ENCODE measurements at places on chromosomes 6 and 20.
A peak's percentile ranks its signal among the peaks of the same experiment; 100 is the strongest.

GRCh38 chr6:10617008-10617696 is 77.3 kb downstream of the C6orf52 start:
- no peak for DNase-seq

- no peak for DNase-seq
Measured at GRCh38 chr6:97067045-97067444, 142.5 kb downstream of the KLHL32 start.

- no peak for DNase-seq
Measured at GRCh38 chr6:100230115-100230952, 234.4 kb downstream of the SIM1 start.

GRCh38 chr6:72322771-72323170 is 299.1 kb upstream of the KCNQ5 start:
- DNase-seq: no peak

GRCh38 chr6:98471444-98471843 is 362.9 kb upstream of the POU3F2 start:
- DNase-seq: no peak

- DNase-seq: no peak
Measured at GRCh38 chr6:147564556-147564955, 56.1 kb downstream of the SAMD5 start.

DNA sequence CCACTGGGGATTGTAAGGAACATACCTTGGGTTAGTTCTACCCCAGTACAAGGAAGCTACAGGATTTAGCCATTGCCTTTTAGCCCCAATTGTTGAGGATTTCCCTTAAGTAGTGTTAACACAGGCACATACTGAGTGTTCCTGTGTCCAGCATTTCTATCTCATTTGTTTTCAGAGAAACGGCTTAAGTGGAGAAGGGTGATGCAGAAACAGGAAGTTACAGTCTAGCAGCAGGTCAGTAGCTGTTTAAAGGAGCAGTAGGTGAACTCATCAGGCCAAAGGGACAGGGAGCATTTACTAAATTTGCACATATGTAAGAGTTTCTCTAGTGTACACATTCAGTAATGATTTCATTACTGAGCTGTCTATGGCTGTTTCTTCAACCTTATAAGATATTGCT is 644.2 kb upstream of the GJE1 start:
- DNase-seq: no peak

DNA sequence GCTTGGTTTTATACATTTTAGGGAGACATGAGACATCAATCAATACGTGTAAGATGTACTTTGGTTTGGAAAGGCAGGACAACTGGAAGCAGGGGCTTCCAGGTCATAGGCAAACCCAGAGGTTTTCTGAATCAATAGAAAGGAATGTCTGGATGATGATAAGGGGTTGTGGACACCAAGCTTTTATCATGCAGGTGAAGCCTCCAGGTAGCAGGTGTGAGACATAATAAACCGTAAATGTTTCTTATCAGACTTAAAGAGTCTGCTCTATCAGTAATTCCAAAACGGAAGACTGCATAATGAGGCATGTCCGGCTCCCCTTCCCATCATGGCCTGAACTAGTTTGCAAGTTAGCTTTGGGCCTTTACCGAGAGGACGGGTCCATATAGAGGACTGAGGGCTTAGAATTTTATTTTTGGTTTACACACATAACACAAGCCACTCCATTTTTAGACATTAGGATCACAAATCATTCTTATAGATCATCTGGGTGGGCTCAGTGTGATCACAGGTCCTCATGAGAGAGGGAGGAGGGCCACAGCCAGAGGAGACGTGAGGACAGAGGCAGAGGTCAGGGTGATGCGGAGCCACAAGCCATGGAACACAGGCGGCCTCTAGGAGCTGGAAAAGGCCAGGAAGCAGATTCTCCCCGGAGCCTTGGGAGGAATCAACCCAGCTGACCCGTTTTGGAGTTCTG is 10.7 kb upstream of the SERPINB9 start:
- no peak for DNase-seq

DNA sequence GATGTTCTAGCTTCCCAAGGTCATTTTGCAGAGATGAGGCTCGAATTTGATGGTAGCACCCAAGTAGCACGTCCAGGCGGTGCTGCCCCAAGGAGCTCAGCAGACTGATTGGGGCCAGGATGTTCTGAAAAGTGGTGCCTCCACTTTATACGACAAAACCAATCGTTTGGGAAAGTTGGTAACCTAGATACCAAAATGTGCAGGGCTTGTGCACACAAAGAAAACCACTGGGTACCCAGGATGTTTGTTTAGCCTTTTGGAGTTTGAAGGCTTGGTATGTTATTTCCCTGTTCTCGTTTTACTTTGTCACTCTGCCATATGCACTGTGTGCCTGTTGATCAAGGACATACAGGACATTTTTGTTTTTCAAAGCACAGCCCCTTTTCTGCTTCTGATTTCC is 40.7 kb upstream of the PBOV1 start:
- no peak for DNase-seq

DNA sequence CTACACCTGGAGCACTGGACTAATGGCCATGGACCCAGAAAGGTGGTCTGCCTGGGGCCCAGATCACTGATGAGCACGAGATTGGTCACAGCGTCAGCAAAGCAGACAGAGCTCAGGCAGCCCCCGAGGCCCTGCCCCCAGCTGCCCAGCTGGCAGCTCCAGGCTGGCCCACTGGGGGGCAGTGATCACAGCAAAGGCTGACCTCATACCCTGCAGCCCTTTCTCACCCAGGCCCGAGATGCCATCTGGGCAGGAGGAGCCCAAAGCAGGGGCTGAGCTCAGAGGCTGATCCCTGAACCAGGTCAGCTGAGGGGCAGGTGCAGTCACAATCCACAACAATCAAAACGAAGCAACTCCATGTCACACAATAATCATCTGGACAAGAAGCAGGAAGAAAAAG is 4.1 kb downstream of the MAP1LC3A start:
- DNase-seq: no peak

- DNase-seq: no peak
Measured at GRCh38 chr6:15414235-15414612, 168.4 kb downstream of the JARID2 start.

GRCh38 chr6:161279677-161280415 is 6.0 kb upstream of the AGPAT4 start:
- DNase-seq: no peak

DNA sequence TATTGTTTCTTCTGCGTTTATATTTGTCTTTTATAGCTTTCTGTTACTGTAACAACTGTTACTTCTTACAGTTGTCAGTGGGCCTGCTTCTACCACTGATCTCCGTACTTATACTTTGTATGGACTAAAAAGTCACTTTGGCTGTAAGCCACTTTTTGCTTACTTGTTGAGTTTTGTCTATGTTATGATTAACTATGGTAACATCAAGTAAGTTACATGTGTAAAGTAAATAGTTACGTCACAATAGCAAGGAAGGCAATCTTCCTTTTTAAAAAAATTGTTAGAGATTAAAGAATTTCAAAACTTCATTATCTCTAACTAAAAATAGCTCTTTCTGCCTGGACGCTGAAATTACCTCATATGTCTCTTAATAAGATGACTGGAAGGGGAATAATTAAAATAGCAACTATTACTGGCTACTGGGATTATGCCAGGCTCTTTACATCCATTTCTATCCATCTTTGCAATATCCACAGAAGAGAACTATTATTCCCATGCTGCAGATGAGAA is 10.9 kb downstream of the TFB1M start:
- no peak for DNase-seq

DNA sequence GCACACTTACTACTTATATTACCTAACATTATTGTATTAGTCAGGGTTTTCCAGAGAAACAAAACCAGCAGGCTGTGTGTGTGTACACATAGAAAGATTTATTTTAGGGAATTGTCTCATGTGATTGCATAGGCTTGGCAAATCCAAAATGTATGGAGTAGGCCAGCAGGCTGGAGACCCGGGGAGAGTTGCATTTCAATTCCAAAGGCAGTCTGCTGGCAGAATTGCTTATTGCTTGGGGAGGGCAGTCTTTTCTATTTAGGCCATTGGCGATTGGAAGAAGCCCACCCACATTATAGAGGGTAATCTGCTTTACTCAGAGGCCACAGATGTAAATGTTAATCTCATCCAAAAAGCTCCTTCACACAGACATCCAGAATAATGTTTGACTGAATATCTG is 157.0 kb downstream of the ADGRG6 start:
- DNase-seq: no peak

DNA sequence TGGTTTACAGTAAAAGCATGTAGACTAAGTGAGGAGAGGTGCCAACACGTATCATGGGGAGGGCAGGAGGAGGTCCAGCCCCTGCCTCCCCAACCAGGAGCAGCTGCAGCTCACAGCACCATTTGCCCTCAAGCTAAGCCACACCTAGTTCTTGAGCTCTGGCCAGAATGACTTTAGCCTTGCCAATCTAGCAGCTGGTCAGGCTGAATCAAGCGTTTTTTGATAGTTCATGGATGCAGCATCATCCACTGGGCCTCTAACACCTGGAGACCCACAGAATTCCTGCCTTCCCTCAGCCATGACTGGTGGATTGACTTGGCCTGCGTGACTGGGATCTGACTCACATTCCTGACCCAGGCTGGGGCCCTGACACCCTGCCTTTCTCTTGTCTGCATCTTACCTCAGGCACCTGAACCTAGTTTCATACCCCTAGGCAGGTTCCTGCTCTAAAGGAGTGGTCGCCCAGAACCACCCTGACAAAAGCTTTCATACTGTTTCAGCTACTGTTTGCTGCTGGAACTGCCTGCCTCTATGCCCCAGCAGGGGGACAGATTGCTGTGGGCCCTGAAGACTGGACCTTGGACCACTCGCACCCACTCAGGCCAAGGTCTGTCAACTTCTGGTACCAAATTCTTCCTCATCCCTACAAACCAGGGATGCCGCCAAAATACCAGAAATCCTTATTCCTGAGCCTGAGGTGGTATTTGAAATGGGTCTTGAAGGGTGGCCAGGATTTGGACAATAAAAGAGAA is 122.3 kb downstream of the QRSL1 start:
- peak; percentile 70 for DNase-seq

- peak; percentile 16 for DNase-seq
Measured at GRCh38 chr6:150599199-150600009, at the start of gene PLEKHG1. Gene PLEKHG1 (plus strand): TSS chr6:150599885. CDS start chr6:150733682, 133,797 bp downstream.

DNA sequence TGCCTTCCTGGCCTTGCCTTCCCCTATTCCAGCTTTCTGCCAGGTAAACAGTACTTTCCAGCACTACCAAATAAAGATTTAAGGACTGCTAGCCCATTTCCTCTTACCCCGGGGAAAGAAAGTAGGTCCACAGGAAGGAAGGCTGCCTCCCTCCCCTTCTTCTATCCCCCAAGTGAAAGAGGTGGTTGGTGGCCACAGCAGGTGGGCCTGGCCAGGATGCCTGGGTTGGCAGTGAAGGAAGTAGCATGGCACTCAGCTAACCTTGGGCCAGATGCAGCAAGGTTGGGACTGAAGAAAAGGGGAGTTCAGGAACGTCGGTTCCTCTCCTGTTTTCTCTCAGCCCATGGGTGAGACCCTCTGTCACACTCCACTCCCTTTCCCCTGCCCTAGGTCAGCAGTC is 8.9 kb downstream of the NFKBIL1 start:
- no peak for DNase-seq

DNA sequence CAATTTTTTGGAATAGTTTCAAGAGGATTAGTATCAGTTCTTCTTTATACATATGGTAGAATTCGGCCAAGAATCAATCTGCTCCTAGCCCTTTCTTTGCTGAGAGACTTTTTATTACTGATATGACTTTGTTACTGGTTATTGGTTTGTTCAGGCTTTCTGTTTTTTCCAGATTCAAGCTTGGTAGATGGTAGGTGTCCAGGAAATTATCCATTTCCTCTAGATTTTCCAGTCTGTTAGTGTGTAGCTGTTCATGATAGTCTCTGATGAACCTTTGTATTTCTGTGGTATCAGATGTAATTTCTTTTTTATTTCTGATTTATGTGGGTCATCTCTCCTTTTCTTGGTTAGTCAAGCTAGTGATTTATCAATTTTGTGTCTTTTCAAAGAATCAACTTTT is 167.6 kb downstream of the GMDS start:
- DNase-seq: no peak

DNA sequence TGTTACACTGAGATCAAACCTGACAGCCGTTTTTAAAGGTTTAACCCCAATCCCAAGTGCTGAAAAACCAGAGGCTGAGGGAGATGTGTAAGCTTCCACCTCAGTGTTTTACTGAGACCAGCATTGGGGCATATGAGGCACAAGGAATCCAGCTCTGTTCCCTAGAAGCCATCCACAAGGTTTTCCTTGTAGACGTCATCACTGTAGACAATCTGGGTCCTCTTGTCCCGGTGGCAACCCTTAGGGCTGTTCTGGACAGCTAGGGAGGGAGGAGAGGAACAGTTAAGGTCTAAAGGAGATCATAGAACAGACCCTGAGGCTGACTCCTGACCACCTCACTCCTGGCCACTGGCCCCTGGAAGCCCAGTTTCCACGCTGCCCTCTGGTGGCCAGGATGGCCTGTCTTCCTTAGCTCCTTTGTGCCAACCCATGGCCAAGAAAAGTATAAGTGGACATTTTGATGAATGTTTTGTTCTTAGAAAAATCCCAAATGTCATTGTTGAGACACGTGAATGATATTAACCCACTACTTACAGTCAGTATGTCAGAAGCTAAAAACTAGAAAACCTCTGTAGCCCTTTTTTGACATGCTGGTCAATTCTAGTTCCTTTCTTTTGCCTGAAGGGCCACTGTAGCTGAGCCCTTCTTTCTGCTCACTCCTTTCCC is 6.4 kb downstream of the CFB start:
- DNase-seq: peak; percentile 0

DNA sequence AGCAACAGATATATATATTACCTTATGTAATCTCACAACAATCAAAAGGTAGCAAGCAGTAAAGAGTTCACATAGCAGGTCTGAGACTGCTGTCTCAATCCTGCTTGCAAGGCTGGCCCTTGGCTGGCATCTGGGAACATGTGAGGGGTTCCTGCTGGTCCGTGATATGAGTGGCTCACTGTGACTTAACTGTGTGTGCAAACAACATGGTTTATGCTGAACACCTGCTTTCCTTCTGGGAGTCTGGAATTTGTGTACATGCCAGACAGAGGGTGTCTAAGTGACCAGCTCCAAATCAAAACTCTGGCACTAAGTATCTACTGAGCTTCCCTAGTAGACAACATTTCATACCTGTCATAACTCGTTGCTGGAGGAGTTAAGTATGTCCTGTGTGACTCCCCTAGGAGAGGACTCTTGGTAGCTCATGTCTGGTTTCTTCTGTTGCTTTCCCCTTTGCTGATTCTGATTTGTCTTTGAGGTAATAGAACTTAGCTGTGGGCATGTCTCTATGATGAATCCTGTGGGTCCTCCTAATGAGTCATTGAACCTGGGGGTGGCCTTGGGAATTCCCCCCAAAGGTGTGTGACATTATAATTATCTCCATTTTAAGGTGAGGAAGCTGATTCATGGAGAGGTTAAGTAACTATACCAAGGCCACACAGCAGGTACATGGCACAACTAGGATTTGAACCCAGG is 131.6 kb upstream of the NEDD9 start:
- DNase-seq: no peak

GRCh38 chr6:33427585-33428223 is 7.8 kb downstream of the SYNGAP1 start:
- DNase-seq: no peak
